ENCODE measurements at places on chromosomes 3 and 15.

- peak; percentile 55 for DNase-seq
Observed at GRCh38 chr3:124845406-124845805, 41.8 kb downstream of the ITGB5 start.

DNA sequence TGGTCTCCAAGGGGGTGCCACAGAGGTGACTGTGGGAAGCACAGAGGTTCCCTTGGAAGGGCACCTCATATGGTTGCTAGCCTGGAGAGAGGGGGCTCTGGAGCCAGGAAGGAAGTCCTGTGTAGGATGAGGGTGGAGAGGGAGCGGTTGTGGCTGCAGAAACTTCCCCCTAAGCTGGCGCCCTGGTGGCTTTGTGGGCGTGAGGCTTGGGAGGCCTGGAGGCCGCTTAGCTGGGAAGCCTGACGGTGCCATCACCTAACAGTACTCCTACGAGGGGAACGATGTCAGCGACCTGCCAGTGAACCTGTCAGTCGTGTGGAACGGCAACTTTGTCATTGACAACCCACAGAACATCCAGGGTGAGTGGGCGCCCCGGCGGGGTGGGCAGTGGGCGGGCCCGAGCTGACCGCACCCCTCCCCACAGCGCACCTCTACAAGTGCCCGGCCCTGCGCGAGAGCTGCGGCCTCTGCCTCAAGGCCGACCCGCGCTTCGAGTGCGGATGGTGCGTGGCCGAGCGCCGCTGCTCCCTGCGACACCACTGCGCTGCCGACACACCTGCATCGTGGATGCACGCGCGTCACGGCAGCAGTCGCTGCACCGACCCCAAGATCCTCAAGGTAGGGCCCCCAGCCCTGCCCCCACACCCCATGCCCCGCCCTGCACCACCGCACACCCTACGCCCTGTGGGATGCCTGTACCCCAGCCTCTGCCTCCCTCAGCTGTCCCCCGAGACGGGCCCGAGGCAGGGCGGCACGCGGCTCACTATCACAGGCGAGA, 31.0 kb downstream of the PLXNA1 start:
- no peak for DNase-seq

- DNase-seq: no peak
Observed at GRCh38 chr15:36924034-36924433, 176.3 kb downstream of the MEIS2 start.

- no peak for DNase-seq
Observed at GRCh38 chr3:50592568-50592967, 19.0 kb downstream of the CISH start.

DNA sequence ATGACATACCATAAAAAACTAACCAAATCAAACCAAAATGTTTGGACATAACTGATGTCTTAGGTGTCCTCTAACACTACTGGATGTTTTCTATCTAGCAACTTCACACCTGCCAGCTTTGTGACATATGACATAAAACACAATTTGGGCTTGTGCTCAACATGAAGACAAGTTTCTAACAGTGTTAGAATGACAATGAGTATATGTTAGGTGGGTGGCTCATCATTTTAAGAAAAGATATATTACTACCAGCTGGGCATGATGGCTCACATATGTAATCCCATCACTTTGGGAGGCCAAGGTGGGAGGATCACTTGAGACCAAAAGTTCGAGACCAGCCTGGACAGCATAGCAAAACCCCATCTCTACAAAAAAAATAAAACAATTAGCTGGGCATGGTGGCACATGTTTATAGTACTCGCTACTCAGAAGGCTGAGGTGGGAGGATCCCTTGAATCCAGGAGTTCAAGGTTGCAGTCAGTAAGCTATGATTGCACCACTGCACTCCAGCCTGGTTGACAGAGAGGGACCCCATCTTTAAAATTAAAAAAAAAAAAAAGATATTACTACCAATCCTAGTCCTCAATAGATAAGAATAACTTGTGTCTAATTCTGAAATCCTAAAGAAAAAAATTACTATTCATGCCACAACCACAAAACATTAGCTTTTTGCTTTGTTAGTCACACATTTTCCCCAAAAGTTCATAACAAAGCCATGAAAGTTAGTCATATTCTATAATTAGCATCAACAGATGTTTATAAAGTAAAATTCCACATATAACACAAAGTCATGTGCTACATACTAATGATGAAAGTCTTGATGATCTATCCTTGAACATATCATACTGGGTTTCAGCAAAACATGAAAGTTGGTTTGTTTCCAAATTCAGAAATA, 59.9 kb downstream of the LRRFIP2 start:
- peak; percentile 36 for DNase-seq

GRCh38 chr15:77839970-77840905, 207.5 kb upstream of the LINGO1 start:
- DNase-seq: no peak

- DNase-seq: no peak
Observed at GRCh38 chr15:27486051-27486450, 515.1 kb downstream of the GABRG3 start.

- DNase-seq: no peak
Observed at GRCh38 chr3:26596335-26596734, 26.2 kb upstream of the LRRC3B start.

GRCh38 chr15:88904624-88905327, 8.4 kb downstream of the MFGE8 start:
- DNase-seq: peak; percentile 58

DNA sequence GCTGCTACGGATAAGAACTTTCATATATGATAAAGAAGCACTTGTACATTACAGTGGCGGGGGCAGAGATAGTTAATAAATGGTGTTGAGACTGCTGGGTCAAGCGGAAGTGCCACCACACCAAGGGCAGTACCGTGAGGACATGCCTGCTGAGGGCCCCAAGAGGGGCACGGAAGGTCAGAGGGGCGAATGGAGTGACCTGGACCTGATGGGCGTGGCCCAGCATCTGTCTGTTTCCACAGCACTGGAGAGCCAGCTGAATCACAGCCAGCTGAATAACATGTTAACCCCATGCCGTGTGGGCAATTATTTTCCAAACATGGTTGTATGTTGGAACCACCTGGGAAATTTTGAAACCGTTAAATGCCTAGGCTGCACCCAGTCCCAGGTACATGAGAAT, 37.2 kb downstream of the ANKDD1A start:
- no peak for DNase-seq

- DNase-seq: no peak
Observed at GRCh38 chr3:67901681-67902080, 247.3 kb upstream of the SUCLG2 start.

DNA sequence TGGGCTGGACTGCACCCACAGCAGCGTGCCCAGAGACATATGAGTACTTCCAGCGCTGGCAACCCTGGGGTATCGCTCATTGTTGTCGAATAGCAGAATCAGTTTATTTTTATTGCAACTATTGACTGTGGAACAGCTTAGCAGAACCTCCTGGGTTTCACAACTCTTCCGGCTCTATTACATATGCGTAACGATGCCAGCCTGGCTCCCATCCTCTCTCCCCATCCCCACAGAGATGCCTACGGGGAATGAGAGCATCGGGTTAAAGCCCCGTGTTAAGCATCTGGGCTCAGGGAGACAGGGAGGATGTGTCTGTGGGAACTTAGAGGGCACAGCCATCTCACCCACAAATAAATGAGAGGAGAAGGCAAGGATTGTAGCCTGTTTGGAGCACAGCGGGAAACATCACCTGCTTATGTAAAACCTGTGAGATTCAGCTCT, 76.6 kb upstream of the DLG1 start:
- no peak for DNase-seq

GRCh38 chr3:143826296-143826695, 22.0 kb downstream of the SLC9A9 start:
- no peak for DNase-seq

GRCh38 chr3:105938101-105938500, 69.3 kb upstream of the CBLB start:
- peak; percentile 7 for DNase-seq

DNA sequence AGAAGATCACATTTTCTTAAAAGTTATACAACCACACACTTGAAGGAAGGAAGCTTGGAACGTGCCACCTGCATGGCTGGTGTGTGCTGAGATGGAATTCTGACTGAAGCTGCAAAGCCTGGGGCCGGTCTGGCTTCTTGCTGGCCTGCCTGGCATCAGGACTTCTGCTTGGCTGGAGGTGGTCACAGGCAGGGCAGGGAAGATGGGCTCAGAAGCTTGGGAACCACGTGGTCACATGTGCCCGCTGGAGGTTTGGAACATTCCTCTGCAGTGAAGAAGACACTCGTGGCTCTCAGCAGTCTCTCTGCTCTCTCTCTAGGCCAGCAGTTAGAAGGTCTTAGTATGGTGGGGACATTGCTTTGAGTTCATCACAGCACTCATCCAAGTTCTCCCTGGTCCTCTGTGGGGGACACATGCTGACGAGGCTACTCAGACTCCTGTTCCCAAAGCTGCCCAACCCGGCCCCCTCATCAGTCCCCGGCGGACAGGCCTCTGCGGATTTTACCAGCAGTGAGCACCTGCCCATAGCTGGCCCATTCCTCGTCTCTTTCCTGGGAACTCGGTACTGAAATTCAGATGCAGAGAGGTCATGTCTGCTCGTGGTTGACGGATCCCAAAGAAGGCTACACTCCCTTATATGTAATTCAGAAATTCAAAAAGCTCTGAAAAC, 229.0 kb downstream of the ADAMTS17 start:
- DNase-seq: no peak

GRCh38 chr3:44045476-44046275, 196.0 kb upstream of the TOPAZ1 start:
- DNase-seq: peak; percentile 17

- DNase-seq: no peak
Observed at GRCh38 chr15:91335702-91336101, 235.6 kb downstream of the SV2B start.

DNA sequence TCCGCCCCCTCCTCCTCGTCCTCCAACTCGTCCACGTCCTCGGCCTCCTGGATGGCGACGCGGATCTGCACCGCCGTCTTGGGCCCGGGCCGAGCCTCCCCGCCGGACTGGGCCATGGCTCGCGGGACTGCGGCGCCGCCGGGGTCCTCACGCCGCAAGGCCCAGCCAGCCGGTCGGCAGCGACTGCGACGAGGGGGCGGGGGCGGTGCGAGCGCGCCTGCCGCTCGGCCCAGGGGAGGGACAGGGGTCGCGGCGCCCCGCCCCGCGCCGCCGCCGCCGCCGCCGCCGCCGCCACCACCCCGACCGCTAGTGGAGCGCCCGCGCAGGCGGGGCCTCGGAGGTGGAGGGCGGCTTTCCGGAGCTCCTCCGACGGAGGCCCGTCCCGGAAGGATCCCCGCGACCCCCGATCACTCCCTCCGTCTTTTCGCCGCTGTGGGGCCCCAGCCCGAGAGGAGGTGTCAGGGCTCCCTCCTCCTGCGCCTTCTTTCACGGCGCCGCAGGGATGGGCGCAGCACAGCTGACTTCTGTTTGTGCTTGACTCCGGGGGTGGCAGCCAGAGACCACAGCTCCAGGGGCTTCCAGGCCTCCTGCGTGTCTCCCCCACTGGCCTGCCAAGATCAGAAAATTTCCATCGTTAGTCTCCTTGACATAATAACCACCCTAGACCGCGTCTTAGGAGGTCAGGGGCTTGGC, at the start of gene LARP6:
LARP6 (minus strand) TSS at position 185 of the 693 bp plus-strand sequence; CDS start at position 116, 69 bp downstream.
- DNase-seq: no peak

GRCh38 chr3:188661806-188662205, 507.8 kb downstream of the LPP start:
- no peak for DNase-seq

- DNase-seq: no peak
Observed at GRCh38 chr3:171249245-171249644, 211.0 kb downstream of the TNIK start.

DNA sequence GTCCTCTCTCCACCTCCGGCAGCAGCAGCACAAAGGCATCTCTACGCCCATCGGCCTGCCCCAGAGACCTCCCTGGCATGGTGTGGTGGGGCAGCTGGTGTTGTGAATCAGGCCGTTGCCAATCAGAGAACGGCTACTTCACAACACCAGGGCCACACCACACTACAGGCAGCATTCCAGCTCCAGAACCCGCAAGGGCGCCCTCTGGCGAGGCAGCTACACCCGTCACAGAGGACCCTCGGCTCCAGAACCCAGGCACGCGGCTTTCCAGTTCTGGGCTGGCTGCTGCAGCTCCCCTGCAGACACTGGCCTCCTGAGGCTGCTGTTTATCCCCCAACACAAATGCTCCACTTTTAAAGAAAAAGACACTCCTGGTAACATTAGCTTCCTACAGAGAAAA, 127.5 kb upstream of the TOPAZ1 start:
- DNase-seq: no peak

DNA sequence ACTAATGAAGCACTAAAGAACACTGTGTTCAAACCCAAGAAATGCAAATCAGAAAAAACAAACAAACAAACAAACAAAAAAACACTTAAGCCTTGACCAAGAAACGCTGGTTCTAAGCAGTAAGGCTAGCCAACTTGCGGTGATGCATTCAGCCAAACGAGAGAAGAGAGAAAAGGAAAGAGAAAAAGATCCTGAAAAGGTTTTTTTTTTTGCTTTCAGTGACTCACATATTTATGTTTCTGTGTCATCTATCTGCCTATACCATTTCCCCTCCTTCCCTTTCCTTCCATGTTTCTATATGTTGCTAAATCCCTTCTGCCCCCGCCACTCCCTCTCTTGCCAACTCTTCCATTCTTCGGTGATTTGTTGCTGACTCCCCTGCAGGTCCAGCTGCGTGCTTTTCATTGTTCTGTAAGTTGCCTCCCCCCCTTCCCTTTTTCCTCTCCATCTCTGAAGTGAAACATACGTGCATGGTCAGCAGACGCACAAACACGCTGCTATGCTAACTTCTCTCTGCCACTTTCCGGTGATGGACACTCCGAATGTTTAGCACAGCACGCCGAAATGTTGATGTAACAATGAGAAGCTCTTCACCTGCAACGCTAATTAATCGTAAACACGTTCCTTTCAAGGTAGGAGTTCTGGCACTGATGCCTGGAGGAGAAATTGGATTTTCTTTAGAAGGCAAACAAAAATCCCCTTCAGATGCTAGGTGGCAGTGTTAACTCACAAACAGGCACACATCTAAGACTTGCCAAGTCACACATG, 154.4 kb downstream of the TUSC7 start:
- peak; percentile 2 for DNase-seq

GRCh38 chr3:53416530-53416929, 69.2 kb upstream of the DCP1A start:
- DNase-seq: no peak

DNA sequence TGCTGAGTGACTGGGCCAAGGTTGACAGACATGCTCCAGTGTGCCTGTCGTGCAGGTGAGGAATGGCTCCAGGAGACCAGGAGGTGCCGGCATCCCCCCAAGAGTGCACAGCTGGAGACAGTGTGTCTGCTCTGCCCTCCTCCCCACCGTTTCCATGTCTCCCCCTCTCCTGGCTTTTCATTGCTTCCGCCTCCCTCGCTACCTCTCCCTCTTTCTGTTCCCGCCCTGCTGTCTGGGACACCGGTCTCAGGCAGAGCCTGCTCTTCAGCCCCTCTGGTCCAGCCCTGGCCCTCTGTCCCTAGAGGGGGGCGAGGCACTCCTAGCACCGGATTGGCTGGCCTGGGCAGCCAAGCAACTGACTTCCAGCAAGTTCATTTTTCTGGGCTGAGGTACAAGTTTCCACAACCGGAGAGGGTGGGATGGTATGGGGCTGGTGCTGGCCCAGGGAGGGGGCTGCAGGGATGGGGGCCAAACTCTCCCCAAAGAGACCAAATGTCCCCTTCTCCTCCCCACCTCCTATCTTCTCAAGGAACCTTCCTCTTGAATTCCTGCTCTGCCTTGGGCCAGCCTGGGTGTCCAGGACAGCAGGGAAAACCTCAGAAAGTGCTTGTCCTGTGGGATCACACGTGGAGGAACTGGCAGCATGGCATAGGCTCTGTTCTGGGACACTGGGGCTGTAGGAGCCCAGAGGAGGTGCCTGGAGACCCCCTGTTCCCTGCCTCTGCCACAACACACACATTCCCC, 32.6 kb downstream of the PRKCD start:
- DNase-seq: no peak

- DNase-seq: peak; percentile 56
Observed at GRCh38 chr15:34119291-34119690, 17.4 kb downstream of the PGBD4 start.
